ENCODE measurements at places on chromosomes 4 and X.
A peak's percentile ranks its signal among the peaks of the same experiment; 100 is the strongest.

DNA sequence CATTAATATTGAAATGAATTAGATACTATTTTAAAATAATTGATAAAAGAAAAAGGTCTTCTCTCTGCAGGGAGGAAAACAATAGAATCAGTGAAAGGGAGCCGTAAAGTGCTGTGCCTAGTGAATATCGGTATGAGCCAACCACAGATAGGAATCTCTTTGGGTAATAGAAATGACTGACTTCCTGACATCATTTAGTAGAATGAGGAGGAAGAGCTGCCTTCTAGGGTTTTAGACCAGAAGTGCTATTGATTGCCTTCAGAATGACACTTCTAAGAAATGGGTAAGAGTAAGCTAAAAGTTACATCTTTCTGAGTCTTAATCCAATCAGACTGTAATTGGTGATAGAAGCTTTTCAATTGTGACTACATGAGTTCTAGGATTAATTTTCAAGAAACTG is 134.0 kb upstream of the MAP9 start:
- DNase-seq, result no peak

- no peak for DNase-seq
Measured at GRCh38 chr4:26252349-26253025, 68.3 kb upstream of the RBPJ start.

GRCh38 chrX:53795576-53795975 is 109.1 kb upstream of the HUWE1 start:
- no peak for DNase-seq

GRCh38 chrX:105752338-105752956 is 69.9 kb upstream of the NRK start:
- no peak for DNase-seq

DNA sequence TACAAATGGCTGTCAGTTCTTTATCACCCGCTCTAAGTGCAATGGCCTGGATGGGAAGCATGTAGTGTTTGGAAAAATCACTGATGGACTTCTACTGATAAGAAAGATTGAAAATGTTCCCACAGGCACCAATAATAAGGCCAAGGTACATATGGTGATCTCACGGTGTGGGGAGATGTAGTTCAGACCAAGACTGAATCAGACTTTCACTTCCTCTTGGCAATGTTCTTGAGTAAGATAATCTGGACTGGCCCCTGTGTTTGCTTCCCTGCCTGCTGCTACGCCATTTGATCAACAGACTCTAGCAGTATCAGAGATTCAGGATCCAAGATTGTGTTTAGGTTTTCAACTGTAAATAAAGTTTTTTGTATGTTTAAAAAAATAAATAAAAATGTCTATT is 682.2 kb upstream of the AMOT start:
- DNase-seq, result no peak

DNA sequence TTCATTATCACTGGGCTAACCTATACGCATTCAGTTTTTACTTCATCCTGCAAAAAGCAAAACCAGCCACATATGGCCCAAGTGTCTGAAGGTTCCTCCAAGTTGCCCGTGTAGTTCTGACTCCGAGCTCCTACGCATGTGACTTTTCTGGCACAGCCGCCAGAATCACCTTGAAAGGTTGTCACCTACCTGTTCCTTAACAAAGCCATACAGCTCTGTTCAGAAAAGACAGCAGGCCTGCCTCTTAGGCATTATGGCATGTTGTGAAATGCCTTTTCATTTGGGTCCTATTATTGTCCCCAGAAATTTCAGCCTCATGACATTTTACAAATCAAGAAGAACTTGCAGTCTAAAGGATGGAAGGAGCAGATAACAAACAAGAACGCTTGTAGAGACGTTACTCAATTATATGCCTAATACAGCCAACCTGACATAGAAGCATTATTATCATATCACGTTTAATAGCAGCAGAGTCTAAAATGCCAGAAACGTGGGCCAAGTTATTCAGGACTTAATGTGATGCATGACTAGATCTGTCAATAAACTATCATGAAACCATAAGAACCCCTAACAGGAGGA is 118.5 kb downstream of the RBM47 start:
- no peak for DNase-seq

- no peak for DNase-seq
Measured at GRCh38 chr4:158131027-158131426, 41.8 kb downstream of the GASK1B start.

DNA sequence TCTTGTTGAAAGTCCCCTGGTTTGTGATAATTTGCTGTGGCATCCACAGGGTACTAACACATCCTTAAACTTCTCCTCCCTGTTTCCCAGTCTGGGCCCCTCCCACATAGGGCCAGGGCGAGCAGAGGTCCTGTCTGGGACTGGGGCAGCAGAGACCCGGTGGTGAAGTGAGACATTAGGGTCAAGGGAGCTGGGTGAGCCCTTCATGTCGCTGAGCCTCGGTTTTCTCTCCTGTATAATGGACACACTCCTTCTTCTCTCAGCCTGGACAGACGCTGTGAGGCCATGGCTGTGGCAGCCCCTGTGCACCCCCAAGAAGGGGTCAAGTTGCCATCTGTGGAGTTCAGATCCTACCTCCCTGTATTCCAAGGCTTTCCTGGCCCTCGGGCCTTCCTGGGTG is 33.0 kb upstream of the HMX1 start:
- DNase-seq, result no peak

GRCh38 chrX:110268886-110269285 is 49.0 kb downstream of the AMMECR1 start:
- DNase-seq, result no peak

GRCh38 chr4:1653776-1654175 is 30.3 kb downstream of the FAM53A start:
- DNase-seq, result no peak

DNA sequence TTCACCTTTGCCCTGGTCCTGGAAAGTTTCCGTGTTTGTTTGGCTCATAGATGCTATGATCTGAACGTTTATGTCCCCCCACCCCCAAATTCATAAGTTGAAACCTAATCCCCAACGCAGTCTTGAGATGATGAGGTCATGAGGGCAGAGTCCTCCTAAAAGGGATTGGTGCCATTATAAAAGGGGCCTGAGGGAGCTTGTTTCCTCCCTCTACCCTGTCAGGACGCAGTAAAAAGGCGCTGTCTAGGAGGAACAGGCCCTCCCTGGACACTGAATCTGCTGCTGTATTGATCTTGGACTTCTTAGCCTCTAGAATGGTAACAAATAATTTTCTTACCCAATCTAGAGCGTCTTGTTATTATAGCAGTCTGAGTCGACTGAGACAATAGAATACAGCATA is 2190.6 kb upstream of the TENM3 start:
- no peak for DNase-seq

GRCh38 chrX:133402830-133403625 is 12.3 kb downstream of the GPC4 start:
- no peak for DNase-seq

GRCh38 chr4:100790836-100791615 is 273.2 kb upstream of the EMCN start:
- DNase-seq, result no peak

DNA sequence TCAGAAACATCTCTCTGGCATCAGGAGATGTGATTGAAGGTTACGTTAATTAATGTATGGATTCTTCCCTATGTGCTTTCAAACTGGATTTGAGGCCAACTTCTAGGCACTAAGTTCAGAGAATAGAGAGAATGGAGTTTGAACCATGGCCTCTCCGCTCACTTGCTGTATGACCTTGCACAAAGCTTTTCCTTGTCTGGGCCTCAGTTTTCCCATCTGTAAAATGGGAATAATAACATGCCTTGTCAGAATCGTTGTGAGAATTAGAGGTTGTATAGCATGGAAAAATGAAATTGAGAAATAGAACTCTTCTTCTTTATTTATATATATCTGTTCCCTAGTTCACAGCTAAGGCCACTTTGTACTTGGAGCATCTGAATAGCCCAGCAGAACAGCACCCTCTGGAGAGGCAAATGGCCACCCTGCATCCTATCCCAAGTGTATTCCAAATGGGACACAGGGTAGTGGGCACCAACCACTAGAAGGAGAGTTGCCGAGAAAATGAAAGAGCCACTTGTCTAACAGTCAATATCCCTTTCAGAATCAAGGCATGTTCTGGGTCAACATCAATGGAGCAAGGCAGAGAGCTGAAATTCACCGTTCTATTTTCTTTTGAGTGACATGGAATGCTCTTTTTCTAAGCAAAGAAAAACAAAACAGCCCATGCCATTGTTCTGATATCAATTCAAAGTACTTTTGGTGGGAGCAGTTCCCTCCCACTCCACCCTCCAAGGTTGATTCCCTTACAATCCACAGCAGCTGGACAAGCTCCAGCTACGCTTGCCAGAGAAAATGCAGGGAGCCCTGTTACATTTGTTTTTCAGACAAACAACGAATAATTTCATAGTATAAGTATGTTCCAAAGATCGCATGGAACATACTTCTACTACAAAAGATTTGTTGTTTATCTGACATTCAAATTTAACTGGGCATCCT is 23.3 kb upstream of the MTM1 start:
- DNase-seq, result no peak

GRCh38 chr4:166274775-166275174 is 401.7 kb downstream of the TLL1 start:
- DNase-seq, result no peak

DNA sequence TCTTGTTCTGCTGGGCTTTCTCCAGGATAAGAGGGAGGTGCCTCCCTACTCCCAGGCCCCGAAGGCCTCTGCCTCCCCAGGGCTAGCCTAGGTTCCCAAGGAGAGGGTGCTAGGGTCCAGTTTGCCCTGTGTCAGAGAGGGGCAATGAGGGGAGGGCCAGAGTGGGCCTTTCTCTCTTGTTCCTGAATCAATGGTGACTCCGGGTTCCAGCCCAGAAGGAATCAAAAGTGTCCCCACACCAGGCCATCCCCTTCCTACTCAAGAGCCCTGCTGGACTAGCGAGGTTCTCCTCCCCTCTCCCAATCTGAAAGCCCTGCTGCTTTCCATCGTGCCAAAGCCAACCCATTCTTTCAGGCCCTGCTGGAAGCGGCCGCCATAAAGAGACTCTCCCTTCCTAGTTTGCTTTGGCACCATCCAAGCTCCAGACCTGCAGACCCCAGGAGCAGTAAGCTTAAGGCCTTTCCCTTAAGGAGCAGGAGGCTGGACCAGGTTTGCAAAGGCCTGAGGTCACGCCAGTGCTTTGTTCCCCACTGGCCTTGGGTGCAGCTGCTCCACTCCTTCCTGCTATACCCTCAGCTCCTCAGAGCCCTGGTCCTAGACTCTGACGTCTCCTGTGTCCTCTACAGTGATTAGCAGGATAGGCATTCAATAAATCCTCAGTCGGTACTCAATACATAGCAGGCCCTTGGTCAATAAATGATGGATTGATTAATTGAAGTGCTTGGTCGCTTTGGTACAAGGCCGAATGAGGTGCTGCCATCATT is 10.6 kb downstream of the TSC22D3 start:
- DNase-seq, result no peak

DNA sequence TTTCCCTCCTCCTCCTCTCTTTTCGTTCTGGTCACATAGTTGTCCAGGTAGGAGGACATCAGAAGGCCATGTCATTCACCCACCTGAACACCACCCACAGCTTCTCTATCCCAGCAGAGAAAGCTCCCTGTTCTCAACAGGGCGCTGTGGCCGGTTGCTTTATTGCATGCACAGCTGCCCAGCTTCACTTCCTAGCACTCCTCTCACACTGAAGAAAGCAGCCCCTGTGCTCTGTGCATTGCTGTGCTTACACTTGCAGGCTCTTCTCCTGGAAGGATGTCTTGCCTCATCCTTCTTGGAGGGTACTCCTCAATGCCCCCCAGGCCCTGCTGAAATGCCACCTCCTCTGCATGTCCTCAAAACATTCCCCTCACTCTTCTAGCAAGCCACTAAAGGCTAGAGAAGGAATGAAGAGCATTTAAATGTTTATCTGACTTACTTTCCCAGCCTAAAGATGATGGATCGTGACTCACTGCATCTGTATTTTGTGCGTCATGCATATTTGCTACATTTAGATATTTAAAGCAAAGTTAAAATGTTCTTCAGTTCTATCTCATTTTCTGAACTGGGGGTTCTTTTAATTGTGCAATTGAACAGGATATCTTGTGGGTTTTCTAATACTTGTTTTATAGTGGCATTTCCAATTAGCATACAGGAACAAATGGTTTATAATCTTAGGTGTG is 186.4 kb upstream of the PUDP start:
- no peak for DNase-seq

DNA sequence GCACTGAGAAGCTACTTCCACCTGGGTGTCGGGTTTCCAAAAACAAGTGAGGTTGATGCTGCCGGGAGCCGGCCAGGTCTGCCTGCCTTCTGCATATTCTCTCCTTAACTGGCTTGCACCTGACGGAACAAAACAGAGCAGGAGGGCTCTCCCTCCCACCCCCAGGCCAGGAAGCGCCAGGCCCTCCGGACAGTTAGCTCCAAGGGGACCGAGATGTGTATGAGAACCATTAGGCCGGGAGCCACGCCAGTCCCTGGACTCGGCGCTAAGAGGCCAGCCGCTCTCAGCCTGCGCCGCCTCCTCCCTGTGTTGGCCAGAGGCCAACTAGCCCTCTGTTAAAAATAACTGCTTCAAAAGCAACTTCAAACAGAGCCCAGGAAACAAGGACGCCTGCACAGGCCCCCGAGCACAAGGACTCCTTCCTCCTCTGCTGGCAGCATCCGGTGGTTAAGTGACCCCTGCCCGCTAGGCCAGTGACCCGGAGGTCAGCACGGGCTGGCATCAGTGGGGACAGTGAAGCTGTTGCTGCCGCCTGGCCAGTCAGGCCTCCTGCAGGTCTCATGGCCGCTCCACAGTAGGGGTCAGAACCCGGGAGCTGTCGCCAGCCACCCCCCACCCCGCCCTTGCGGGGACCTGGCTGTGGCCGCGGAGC is 107.9 kb downstream of the ABLIM2 start:
- DNase-seq, result peak; percentile 61

DNA sequence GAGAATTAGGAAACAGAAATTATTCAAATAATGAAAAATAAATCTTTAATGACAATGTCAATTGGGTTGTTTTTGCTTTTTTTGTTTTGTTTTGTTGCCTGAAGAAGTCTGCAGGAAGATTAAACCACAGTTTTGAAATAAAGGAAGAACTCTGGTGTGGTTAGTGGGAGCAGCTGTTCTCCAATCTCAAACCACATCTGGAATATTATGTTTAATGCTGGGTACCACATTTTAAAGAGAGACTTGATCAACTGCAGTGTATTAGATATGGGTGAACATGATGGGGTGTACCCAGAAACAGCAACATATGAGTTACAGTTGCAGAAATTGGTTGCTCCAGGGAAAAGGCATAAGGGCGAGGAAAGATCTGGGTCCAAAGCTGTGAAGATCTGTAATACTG is 171.2 kb upstream of the RPL34 start:
- no peak for DNase-seq

- no peak for DNase-seq
Measured at GRCh38 chr4:128653527-128654444, 155.7 kb upstream of the JADE1 start.

DNA sequence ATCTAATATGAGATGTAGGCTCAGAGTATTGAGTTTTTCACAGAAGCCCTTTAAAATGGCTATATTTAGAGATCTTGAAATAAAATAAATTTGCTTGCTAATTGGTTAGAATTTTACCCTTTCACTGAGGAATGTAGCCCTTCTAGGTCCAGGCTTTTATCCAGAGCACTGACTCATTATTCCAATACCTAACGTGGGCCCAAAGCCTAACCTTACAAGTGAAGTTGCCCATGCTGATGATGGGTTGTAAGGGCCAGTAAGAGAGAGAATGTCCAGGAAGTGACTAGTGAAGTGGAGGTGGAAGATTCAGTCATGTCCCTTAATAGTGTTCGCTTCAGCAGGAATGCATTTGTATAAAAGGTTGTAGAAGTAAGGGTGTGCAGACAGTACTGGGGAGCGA is 155.9 kb downstream of the STIM2 start:
- no peak for DNase-seq

Measured in HEK293T (cell line).